Activated T-helper 1 cell treated with anti-CD3 and anti-CD28 coated beads, Interleukin-12 subunit alpha, Interleukin-12 subunit beta, Interleukin-2, Interleukin-4 antibody, amounts not matched to agents 30 ng/mL and 10 ng/mL and 1 ng/mL, durations not matched to agents 14 hours and 24 hours and 36 hours (primary cell): ENCODE measurements at places on chromosomes 2 and 18. TPM values are rescaled to one million over a fixed set of nuclear protein-coding genes. Genes with fewer than 3 reads are reported as not detected.
A peak's percentile ranks its signal among the peaks of the same experiment; 100 is the strongest.

GRCh38 chr2:112519506-112519905, 22.8 kb upstream of the POLR1B start:
- no peaks in the 10 kb centered on the region for H3K4me1 ChIP-seq
- no peaks in the 10 kb centered on the region for H3K27me3 ChIP-seq
- H3K4me3 ChIP-seq, result no peak overlapping the region
- no peak overlapping the region for H3K27ac ChIP-seq
- DNase-seq, result no peak
- H3K36me3 ChIP-seq, result peaks cover 42% of the 10 kb centered on the region

DNA sequence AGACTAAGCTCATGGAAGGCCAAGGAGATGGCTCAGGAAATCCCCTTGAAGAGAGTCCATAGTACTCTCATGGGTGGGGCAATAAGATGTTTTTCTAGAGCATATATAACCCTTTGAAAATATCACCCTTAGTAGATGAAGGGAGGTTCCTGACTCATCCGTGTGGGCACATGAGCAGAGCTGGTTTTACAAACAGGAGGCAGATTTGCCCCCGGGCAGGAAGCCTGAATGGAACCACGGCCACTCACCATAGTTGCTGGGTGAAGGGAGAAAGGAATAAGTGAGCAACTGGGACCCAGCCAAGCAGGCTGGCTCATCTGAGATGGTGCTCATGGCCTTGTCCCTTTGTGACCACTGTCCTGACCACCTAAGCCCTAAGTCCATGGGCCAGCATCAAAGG, 29.0 kb upstream of the MAPRE3 start:
- no peaks in the 10 kb centered on the region for H3K36me3 ChIP-seq
- no peak overlapping the region for H3K27ac ChIP-seq
- peaks cover 4% of the 10 kb centered on the region for H3K4me1 ChIP-seq
- H3K4me3 ChIP-seq, result no peak overlapping the region

GRCh38 chr2:224126003-224126402, 86.9 kb upstream of the SERPINE2 start:
- H3K36me3 ChIP-seq, result no peaks in the 10 kb centered on the region
- no peaks in the 10 kb centered on the region for H3K4me1 ChIP-seq
- DNase-seq, result no peak
- H3K27ac ChIP-seq, result no peak overlapping the region

GRCh38 chr2:217407362-217407761, 547.5 kb upstream of the TNP1 start:
- no peaks in the 10 kb centered on the region for H3K36me3 ChIP-seq
- H3K27ac ChIP-seq, result no peak overlapping the region
- no peak for DNase-seq
- no peaks in the 10 kb centered on the region for H3K4me1 ChIP-seq

GRCh38 chr18:48543228-48543627, 4.4 kb downstream of the CTIF start:
- no peak for DNase-seq
- H3K27me3 ChIP-seq, result peaks cover 44% of the 10 kb centered on the region
- no peak overlapping the region for H3K27ac ChIP-seq
- peak overlapping the region; percentile 5 for H3K4me3 ChIP-seq

DNA sequence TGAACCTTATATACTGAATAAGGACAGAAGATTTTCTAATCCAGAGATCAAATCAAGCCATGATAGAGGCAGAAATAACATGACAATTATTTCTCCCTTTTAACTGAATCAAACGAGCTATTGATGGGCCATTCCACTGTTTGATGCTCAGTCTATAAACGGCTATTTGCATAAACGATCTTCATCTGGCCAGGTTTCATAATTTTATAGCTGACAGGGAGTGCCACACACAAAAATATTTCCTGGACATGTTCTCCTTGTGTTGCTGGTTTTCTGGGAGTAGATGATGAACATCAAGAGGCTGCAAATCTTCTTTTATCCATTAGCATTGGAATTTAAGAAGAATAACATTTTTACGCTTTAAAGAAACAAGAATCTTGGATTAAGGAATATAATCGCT, 63.1 kb downstream of the ACVR1C start:
- H3K36me3 ChIP-seq, result no peaks in the 10 kb centered on the region
- no peak for DNase-seq
- peaks cover 2% of the 10 kb centered on the region for H3K27me3 ChIP-seq
- no peak overlapping the region for H3K27ac ChIP-seq
- H3K4me3 ChIP-seq, result no peak overlapping the region

DNA sequence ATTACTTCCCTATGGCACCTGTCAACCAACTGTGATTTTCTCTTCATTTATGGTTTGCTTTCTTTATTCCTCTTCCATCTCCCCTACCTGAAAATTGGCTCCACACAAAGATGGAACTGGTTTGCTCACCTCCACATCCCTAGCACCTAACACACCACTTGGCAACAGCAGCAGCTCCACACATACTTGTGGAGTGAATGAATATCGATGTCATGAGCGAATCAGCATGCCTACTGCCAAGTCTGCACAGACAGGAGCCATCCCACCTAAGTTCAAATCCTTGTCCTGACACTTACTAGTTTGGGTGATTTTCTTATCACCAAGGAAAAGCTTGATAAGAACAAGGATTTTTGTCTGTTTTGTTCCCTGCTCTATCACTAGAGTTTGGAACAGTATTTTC, 191.4 kb upstream of the TMEM200C start:
- H3K27ac ChIP-seq, result no peak overlapping the region
- H3K36me3 ChIP-seq, result no peaks in the 10 kb centered on the region
- no peaks in the 10 kb centered on the region for H3K4me1 ChIP-seq
- DNase-seq, result no peak

DNA sequence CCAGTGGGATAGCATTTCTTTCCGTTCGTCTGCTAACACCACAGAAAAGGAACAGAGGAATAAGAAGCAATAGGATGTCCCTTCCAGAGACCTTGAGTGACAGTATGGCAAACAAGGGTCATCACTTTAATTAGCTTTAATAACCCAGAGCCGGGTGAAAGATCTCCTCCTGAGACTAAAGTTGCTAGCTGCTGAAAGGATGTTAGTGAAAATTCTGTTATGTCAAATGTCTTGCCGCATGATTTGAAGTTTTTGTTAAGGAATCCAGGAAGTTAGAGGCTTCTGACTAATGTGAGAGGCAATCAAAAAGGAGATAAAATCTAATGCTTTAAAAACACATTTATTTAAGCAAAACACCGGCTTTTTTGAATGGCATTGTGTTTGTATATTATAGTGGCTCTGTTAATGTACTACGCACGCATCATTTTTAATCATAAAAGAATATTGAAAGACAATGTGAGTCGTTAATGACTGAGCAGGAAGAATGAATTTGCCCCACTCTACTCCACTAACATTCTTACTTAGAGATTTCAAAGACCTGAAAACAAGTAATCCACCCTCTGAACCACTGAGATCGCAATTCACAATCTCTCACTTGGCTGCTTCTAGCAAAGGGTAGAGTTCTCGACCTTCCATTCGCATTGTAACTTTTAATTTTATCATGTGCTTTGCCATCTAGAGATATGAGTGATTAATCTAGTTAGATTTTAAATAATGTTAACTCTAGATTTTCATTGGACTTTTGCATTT, 536.6 kb downstream of the LRRTM4 start:
- H3K36me3 ChIP-seq, result no peaks in the 10 kb centered on the region
- no peaks in the 10 kb centered on the region for H3K4me1 ChIP-seq
- no peaks in the 10 kb centered on the region for H3K27me3 ChIP-seq
- H3K27ac ChIP-seq, result no peak overlapping the region

DNA sequence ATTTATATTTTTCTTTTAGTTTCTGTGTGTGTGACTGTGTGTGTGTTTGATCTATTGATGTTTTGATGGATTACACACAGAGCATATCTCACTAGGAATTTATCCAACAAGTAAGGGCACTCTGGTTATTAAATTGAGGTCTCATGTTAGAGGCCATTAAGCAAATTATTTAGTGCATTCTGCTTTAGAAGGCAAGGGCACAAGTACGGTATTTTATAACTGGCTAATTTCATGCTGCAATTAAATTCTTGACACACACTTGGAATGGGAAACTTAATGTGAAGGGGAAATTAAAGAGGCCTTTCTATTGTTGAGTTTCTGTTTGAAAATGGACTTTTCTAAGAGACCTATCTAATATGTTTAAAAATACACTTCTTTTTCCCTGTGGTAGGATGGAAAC, 25.8 kb downstream of the NYAP2 start:
- H3K4me1 ChIP-seq, result no peaks in the 10 kb centered on the region
- H3K27ac ChIP-seq, result no peak overlapping the region
- no peaks in the 10 kb centered on the region for H3K36me3 ChIP-seq
- DNase-seq, result no peak
- no peak overlapping the region for H3K4me3 ChIP-seq
- peaks cover 2% of the 10 kb centered on the region for H3K27me3 ChIP-seq

DNA sequence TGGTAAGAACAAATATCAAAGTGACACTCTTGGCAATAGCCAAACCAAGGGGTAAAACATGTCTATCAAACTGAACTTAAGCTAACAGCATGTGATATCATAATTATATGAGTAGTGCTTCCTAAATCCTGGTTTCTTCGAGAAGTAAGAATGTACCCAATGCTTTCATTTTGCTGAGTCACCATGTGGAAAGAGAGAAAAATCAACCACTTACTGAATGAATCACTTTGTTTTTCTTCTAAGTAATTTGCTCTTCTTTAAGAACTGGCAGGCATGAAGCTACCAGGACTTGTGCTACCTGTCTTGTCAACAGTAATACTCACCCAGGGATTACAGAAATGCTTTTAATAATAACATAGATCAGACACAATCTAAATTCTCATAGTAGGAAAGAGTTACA, 19.0 kb upstream of the DUSP19 start:
- no peak overlapping the region for H3K4me3 ChIP-seq
- peaks cover 7% of the 10 kb centered on the region for H3K27me3 ChIP-seq
- no peaks in the 10 kb centered on the region for H3K36me3 ChIP-seq
- H3K4me1 ChIP-seq, result peaks cover 6% of the 10 kb centered on the region
- DNase-seq, result no peak

Gene RUFY4
- 0.64 and 0.67 TPM in 2 replicates for total RNA-seq

Gene WDPCP
- 5.2 and 7.7 TPM in 2 replicates for total RNA-seq

Gene KLHL41
- total RNA-seq, result not detected in 2 replicates

Gene C2orf81
- total RNA-seq, result 1.9 and 2.4 TPM in 2 replicates

Gene CD302
- total RNA-seq, result 0.44 and 0.47 TPM in 2 replicates

Gene ALK
- total RNA-seq, result not detected in 2 replicates
